ENCODE measurements at places on chromosomes 6 and 20.
A peak's percentile ranks its signal among the peaks of the same experiment; 100 is the strongest.

DNA sequence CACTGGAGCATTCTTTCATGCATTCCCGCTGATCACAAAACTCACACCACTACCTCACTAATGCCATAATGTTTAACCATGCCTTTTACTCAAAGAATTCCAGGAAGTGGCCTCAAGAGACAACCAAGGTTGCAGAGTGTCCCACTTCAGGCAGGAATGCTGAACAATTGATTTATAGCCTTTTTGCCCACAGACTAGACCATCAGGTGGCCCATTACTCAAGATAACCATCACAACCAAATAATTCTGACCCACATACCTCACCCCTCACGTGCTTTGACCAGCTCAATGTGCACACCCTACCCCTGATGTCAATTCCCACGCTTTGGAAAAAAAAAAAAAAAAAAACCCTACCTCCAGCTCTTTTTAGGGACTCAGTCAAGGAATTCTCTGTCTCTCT lies 220.6 kb upstream of the UFL1 start:
- DNase-seq = no peak

DNA sequence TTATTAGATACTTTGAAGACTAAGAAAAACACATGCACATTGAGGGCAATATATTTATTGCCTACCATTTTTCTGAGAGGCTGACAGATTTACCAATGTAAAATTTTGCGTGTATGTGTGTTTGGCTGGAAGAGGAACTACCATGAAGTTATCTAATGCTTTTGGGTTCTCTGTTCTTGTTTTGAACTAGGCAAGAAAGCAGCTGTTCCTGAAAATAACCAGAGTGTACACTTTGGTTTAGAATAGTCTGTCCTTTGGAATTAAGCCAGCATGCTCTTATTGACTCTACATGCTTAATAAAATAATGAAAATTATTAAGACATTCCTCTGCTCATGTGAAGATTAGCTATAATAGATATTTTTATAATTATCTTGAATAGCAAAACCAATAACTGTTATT lies 129.2 kb downstream of the MYB start:
- DNase-seq = no peak

GRCh38 chr6:109014606-109015005 lies 80.0 kb downstream of the SESN1 start:
- DNase-seq = no peak

GRCh38 chr6:105994591-105995390 lies 91.3 kb upstream of the PRDM1 start:
- DNase-seq = peak; percentile 55

DNA sequence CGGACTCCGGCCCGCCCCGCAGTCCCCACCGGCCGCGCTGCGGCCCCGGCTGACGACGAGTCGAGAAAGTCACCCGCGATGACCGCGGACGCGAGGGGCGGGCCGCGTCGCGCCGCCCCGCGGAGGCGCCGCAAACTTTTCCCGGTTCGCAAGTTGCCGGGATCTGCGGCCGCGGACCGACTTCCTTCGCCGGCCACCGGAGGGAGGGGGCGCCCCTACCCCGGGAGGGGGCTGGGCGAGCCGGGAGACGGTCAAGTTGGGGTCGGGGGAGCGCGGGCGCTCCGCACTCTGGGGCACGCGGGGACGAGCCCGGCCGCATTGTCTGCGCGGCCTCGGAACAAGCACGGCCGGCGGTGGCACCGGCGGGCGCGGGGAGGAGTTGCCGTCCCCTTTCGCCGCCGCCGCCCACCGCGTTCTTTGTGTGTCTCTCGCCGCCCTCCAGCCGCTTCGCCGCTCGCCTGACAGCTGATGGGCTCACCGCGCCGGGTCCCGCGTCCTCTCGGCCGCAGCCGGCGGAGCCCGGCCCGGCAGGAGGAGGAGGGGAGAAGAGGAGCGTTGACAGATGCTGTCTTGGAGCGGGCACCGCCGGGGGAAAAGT lies 131.6 kb downstream of the OGFRL1 start:
- no peak for DNase-seq

DNA sequence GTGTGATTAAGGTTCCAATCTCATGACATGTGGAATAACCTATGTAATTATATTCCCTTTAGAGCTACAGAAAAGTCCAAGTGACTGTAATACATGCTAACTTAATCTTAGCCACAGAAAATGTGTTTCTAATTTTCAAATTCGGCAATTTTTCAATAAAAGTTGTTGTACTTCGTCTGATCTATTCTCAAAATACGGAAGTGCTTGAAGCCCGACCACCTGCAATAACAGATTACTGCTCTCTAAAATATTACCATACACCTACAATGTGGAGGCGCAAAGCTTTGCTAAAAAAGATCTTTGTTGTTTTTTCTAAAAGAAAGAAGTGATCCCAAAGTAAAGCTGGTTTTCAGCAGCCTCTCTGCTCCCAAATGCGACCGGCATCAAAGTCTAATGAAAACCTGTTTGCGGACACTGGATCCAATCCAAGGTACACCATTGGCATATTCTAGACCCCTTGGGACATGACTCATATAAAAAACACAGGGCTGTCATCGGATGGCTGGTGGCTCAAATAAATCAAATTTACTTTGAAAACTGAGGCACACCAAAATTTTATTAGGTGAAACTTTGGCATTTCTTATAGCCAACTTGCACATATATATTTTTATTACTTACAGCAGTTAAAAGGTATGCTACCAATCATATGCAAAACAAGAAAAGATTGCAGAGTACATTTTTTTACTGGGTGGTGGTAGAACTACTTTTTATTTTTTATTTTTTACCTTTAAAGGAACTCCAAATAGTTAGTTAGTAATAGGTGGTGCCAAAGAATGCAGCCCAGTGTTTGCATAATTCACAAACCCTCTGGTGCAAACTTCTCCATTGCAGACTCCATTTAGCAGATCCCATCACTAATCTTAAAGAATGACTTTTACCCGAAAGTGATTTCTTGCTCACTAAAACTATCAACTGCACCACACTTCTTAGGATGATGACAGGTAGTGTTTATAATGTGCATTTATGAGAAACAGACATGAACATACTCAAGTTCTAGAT lies 118.7 kb upstream of the TBX18 start:
- peak; percentile 21 for DNase-seq

- DNase-seq = no peak
Observed at GRCh38 chr20:63150911-63151531, 64.9 kb downstream of the YTHDF1 start.

DNA sequence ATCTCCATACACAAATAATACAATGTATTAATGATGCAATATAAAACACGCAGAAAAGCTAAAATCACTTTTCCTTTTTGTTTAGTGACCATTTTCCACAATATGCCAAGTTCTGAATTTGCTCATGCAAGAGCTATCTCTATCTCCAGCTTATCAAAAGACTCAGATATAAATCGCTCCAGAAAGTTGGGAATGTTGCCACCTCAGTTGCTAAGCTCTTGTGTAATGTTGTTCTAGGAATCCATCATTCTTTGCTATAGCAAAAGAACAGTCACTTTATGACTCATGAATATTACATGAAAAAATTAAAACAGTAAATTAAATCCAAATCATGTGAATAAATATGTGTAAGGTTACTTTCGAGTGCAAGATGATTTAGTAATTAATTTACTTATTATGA lies 8.7 kb downstream of the PLAGL1 start:
- no peak for DNase-seq

DNA sequence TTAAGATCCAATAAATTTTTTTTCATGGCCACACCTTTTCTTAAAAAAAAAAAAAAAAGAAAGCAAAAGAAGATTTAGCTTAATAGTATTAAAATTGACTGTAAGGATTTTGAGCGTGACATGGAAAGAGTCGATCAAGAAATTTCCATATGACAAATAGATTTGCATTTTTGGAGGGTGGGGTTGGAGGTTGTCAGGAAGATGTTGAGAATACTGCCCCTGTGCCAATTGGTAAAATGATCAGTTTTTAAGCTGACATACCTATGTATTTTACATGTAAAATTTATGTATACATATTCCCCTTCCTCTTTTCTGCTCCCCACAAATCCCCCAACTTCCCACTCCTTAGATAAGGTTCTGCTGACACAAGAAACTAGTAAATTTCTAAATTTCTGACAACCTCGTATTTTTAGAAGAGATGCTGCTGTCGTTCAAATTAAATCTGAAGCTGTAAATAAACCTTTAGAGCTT lies 520.9 kb downstream of the CD83 start:
- DNase-seq = no peak

DNA sequence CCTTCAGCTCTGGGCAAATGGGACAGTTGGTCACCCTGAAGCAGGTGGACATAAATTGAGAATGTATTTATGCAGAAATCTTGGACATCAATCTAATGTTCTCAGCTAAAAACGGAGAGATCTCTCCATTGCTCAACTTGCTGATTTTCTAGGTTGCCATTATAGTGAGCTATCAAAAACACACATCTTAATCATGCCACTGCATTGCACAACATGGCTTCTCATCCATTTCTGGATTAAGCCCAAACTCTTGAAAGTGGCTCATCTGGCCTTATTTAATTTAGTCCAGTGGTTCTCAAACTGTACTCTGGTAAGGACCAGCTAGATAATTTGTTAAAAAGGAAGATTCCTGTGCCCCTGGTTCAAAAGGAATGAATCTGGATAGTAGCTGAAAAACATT lies 324.9 kb upstream of the CITED2 start:
- DNase-seq = no peak

DNA sequence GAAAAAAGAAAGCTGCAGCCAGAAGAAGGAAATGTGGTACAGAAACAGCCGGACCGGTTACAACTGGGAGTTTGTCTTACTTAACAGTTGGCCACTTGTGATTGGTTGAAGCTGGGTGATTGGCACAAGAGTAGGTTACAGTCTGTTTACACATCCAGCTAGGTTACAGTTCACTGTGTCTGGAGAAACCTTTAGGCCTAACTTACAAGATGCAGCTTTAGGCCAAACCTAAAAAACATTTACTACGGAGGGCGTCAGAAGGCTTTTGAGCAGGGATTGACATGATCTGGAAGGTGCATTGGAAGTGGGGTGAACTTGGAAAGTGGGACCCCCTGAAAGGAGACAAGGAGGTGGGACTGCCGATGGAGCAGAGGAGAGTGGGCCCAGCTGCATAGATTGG lies 122.3 kb downstream of the BANF2 start:
- no peak for DNase-seq

DNA sequence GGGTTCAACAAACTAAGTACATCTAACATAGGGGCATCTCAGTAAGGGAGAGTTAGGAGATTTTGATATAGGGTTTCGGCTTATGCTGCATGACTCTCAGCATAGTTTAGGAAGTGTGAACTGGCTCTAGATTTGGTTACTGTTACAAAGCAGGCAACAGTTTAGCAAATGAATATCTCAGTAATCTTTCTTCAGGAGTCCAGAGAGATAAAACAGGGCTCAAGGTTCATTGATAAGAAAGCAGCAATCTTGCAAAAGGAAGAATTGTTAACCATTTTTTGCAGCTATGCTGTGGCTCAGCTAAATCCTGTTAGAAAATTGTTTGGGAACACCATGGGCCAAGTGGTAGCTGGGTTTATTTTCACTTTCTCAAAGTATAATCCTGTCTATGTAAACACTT lies 161.3 kb downstream of the MEI4 start:
- DNase-seq = no peak

DNA sequence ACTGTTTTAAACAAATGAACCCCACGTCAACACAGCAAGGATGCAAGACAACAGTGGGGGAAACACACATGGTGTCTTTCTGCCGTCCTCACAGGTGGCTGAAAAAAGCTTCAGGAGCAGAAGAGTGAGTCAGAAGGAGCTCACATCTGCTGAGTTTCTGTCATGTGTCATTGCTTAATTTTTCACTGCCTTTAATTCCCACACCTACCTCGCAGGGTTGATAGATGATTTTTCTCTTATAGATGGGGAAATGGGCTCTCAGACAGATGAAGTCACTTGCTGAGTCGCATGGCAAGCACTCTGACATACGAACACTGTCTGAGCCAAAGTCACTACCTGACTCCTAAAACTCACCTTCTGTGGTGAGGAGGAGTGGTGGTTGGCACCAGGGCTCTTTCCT lies 28.3 kb upstream of the CARMIL1 start:
- no peak for DNase-seq

GRCh38 chr20:12715371-12715770 lies 293.4 kb upstream of the SPTLC3 start:
- DNase-seq = no peak
